ENCODE measurements at places on chromosomes 5 and 9.

DNA sequence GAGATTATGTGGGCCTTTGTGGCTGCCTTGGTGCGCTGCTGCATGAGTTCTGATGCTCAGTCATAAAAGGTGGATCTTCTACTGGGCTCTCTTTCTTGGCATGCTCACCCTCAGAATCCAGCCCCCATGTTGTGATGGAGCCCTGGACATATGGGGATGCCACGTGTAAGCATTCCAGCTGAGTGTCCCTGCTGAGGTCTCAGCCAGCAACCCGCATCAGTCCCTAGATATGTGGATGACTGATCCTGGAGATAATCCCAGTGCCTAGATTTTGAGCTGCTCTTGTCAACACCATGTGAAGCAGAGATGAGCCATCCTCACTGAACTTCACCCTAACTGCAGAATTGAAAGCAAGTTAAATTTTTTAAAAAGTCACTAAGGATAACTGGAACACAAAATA lies 390.1 kb downstream of the DMRT2 start:
- DNase-seq: no peak

GRCh38 chr5:157148734-157149615 lies 6.3 kb upstream of the MED7 start:
- peak; percentile 87 for DNase-seq

GRCh38 chr9:20504930-20505329 lies 117.4 kb downstream of the MLLT3 start:
- no peak for DNase-seq

- DNase-seq: no peak
These were observed 232.3 kb upstream of the PTGER4 start for GRCh38 chr5:40447438-40447837.

GRCh38 chr5:133818031-133818431 lies 150.4 kb downstream of the C5orf15 start:
- no peak for DNase-seq

- peak; percentile 57 for DNase-seq
These were observed 70.2 kb upstream of the ALDH1A1 start for GRCh38 chr9:73023025-73023541.

DNA sequence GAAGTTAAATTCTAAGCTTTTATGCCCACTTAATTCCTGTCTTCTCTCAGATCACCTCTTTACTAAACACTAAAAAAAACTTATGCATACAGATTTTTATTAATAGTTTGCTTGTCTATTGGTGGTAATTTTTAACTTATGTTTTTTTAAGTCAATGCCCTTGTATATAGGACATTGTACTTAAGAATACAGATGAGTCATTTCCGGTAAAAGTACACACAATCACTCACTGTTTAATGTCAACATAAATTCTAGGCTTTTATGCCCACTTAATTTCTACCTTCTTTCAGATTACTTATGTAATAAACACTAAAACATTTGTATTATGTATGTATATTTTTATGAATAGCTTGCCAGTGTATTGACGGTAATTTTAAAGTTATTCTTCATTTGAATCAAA lies 872.8 kb upstream of the CDH9 start:
- no peak for DNase-seq

DNA sequence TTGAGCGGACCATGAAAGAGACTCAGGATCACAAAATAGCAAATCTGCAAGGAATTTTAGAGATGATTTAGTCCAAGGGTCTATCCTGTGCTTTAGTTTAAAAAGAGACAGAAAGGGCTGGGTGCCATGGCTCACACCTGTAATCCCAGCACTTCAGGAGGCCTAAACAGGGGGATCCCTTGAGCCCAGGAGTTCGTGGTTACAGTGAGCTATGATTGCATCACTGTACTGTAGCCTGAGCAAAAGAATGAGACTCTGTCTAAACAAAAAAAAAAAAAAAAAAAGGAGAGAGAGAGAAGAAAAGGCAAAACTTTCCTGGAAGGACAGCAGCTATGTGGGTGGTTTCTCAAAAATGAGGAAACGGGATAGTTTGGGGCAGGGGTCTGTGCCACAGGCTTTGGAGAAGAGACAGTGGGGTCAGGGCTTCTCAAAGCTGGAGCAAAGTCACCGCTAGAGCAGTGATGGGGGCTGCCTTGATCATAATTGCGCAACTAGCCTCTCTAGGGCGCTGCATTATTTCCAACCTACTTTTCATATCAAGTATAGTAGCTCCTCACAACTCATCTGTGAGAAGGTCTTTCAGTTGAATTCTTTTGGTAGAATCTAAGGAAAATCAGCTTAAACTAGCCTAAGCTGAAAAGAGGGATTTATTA lies 8.5 kb upstream of the ANKH start:
- DNase-seq: no peak

GRCh38 chr5:14708551-14708950 lies 44.0 kb downstream of the OTULIN start:
- DNase-seq: no peak

DNA sequence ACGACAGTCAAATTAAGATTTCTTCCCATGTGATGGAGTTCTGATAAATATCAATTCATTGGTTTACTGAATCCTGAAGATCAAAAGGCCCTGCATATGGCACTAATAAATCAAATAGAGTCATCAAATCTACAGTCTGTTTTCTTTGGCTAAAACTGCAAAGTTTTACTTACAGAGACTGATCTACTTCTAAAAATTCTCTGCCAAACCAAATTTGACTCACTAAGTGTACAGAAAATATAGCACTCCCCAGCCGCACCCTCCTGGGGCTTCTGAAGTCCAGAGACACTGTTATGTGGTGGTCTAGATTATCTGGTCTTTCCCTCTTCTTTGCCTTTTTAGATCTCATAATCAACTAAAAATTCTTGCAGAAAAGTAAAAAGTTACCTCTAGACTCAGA lies 237.7 kb downstream of the MLLT3 start:
- DNase-seq: no peak

GRCh38 chr5:58300346-58300895 lies 159.5 kb downstream of the PLK2 start:
- DNase-seq: no peak

DNA sequence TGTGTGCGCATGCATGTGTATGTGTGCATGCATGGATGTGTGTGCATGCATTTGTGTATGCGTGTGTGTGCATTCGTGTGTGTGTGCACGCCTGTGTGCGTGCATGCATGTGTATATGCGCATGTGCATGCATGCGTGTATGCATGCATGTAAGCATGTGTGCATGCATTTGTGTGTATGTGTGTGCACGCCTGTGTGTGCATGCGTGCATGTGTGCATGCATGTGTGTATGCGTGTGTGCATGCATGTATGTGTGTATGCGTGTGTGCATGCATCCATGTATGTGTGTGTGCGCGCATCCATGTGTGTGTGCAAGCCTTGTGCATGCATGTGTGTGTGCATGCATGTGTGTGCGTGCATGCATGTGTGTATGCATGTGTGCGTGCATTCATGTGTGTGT lies 276.8 kb downstream of the PBX3 start:
- peak; percentile 28 for DNase-seq

Data from kidney (tissue), 22 donors.